Effector CD4-positive, alpha-beta T cell (primary cell): ENCODE measurements at places on chromosomes 7 and 10.

DNA sequence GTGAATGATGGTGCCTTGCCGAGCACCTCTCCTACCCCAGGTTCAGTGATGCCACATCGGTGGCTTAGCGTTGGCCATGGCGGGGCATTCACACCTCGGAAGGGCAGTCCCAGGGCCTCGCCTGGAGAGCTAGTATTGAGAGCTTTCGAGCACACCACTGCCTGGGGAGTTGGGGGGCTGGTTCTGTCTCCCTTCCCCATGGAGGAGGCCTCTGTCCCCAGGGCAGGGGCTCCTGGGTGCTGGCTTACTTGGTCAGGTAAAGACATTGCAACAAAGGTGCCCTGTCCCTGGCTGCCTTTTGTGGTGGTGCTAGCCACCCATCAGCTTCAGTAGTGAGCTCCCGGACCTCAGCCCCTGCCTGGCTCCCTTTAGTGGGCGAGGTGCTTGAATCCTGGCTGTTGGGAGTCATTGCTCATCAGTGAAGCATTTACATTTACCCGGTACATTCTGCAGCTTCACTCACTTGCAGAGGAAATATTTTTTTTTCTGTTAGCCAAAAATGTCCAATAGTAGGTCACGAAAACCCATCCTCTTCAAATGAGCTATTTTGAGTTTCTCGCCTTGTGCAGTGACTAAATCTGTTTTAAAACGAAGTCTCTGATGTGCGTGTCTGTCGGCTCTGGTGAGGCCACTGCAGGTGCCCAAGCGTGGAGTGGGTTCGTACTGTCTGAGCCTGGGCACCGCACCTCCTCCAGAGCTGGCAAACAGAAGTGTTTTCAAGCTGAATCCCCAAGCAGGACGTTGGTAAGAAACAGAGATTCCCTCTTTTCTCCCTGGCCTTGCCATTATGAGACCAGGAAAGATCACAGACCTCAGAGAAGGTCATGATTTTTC, 95.5 kb downstream of the INPP5A start:
- DNase-seq, result no peak

GRCh38 chr7:138303230-138304070, 156.6 kb upstream of the TRIM24 start:
- no peak for DNase-seq

GRCh38 chr10:117544004-117544701, 1.6 kb downstream of the EMX2 start:
- DNase-seq, result no peak

- DNase-seq, result no peak
Measured at GRCh38 chr10:71263376-71263775, 51.0 kb downstream of the UNC5B start.

- DNase-seq, result no peak
Measured at GRCh38 chr10:87668324-87669074, 8.8 kb downstream of the PAPSS2 start.

DNA sequence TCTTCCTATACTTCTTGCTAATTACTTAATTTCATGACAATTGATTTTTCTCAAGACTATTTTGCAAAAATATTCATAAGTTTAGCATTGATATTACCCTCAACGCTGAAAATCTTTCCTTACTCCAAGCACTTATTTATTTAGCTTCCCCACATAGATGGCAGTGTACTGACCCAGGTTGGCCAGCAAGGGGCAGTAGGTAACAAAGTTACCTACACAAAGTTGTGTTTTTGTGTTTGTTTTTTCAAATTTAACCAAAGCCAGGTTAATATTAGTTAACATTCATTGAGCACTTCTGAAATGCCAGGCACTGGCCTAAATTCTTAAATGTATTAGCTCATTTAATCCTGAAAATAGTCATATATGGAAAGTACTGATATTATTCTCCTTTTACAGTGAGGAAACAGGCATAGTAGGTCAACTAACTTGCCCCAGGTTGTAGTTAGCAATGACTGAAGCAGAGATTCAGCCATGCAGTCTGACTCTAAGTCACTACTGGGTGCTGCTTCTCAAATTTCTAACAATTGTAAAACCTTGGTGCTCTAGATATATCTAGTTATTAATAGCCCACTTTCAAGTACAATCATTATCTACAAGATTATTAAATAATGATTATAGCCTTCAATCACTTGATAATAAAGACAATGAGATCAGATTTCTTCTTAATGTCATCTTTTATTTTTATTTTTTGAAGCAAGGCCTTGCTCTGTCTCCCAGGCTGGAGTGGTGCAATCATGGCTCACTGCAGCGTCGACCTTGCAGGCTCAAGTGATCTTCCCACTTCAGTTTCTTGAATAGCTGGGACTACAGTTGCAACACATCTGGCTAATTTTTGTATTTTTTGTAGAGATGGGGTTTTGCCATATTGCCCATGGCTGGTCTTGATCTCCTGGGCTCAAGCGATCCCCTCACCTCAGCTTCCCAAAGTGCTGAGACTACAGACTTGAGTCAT, 5.8 kb upstream of the GGCT start:
- no peak for DNase-seq

GRCh38 chr10:126384269-126384873, 3.9 kb downstream of the ADAM12 start:
- DNase-seq, result no peak

DNA sequence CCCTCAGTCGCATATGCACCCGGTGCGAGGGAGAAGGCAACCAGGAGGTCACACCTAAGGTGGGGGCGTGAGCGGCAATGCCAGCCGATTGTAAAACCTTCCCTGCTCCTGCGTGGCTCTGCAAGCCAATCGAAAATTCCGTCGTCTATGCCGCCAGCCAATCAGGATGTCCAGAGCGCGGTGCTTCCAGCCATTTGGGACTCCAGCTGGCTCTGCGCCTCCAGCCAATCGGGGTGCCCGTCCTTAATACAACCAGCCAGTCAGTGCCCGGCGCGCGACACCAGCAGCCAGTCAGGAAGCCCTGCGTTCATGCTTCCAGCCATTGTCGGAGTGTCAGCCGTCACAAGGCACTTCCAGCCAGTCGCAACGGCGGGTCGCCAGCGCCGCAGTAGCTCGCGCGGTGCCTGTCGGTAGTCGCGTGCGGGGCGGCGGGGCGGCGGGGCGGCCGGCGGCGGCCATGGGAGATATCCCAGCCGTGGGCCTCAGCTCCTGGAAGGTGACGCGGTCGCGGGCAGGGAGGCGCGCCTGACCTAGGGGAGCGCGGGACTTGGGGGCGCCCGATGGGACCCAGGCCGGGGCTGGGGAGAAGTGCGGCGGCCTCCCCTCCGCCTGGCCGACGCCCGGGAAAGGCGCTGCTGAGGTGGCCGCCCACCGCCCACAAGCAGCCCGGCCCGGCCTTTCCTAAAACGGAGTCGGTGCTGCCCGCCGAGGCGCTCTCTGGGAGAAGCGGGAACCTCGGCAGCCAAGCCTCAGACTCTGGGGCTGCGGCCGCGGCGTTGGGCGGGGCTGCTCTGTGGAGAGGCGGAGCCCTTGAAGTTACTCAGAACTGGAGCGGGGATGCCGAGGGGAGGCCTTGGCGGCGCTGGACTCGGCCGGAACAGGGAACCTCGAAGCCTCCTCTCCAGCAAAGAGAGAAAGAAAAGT, at the start of gene AKR1E2:
TSS of gene AKR1E2 (plus strand) at position 340 of the 924 bp plus-strand sequence. CDS start at position 458, 118 bp downstream.
- peak; percentile 49 for DNase-seq
